ENCODE measurements at places on chromosomes 1 and 21.

DNA sequence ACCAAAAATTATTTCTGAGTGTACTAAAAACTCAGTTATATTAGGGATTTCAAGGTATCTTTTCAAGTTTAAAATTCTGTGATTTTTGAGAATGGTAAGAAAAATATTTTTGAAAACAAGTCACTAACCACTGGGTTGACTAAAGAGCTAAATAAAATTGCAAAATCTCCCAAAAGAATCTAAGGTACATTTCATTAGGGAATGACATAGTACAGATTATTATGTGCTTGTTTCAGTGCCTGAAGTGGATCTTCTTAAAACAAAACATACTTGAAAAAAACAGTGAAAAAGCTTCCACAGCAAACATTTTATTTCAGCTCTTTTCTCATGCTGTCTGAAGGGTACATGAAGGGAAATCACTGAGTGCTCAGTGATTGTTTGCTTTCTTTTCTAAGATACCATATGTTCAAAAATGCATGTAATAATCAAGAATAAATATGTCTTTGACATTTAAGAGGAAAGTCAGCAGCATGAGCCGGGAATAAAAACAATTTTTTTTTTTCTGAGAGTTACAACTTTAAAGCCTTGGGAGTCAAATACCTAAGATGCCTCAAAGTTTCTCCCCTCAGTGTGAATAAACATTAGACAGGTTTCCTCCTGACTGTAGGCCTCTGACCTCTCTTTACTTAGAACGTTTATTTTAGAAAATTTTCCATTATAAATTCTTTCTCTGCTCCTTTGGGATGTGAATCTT is 200.7 kb downstream of the KCNT2 start:
- DNase-seq, result no peak

- no peak for DNase-seq
Measured at GRCh38 chr1:46544561-46545240, 6.7 kb downstream of the KNCN start.

GRCh38 chr21:19321688-19322087 is 918.1 kb upstream of the TMPRSS15 start:
- DNase-seq, result no peak

- DNase-seq, result no peak
Measured at GRCh38 chr21:42646076-42646825, 7.2 kb upstream of the PDE9A start.

- DNase-seq, result no peak
Measured at GRCh38 chr1:172680733-172681275, 21.9 kb downstream of the FASLG start.

- no peak for DNase-seq
Measured at GRCh38 chr1:205012391-205013140, 30.4 kb upstream of the CNTN2 start.

GRCh38 chr1:12294076-12294475 is 64.2 kb downstream of the VPS13D start:
- DNase-seq, result no peak

DNA sequence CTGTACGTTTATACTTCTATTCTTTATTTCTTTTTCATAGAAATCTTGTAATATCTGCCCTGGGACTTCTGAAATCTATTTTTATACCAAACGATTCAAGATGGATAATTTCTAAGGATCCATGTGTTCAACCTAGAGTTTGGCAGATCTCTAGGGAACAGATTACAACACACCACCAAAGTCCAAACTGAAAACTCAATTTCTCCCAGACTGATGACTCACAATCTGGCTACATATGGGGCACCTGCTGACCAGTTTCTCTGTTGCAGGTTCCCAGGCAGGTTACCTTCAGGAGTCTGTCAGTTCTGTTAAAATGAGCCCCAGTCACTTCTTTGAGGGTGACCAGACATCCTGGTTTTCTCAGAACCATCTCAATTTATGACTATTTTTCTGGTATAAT is 439.4 kb downstream of the GPATCH2 start:
- no peak for DNase-seq

GRCh38 chr1:149997585-149998262 is 12.8 kb downstream of the OTUD7B start:
- DNase-seq, result peak; percentile 67

DNA sequence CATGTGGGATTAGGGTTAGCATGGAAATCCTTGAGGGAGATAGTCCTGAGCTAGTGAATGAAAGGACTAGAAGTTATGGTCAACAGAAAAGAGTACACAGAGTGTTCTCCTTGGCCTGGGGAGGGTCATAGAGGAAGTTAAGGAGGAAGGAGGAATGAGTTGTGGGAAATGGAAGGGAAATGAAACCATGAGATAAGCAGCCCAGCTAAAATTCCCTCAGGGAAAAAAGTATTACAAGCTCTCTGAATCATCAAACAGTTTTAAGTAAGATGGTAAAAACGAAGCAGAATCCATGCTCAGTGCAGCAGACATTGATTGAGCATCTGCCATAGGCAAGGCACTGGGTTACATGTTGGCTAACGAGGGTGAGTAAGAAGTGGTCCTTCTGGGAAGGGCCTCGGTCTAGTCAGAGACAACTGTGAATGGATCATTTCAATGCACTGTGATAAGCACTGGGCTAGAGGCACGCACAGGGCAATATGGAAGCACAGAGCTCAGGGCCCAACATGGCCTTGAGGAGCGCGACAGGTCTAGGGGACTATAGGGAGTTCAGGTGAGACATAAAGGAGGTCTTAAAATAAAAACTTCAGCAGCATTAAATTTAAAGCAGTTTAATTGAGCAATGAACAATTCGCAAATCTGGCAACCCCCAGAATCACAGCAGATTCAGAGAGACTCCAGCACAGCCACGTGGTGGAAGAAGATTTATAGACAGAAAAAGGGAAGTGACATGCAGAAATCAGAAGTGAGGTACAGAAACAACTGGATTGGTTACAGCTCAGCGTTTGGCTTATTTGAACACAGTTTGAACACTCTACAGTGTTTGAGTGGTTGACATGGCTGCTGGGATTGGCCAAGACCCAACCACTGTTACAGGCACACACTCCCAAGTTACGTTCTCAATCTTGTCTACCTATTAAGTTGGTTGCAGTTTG is 219.5 kb downstream of the HLX start:
- DNase-seq, result no peak

GRCh38 chr1:23044035-23044434 is 24.8 kb downstream of the KDM1A start:
- no peak for DNase-seq

- no peak for DNase-seq
Measured at GRCh38 chr1:84541679-84542078, 32.6 kb downstream of the CTBS start.

Data from GDM1 (cell line).